ENCODE measurements at places on chromosomes 16 and 17. TPM values are rescaled to one million over a fixed set of nuclear protein-coding genes. Genes with fewer than 3 reads are reported as not detected.

Gene MYL11
- total RNA-seq = not detected

Gene CMTM3
- 25.5 TPM for total RNA-seq

Gene TMEM100
- 7.9 TPM for total RNA-seq

DNA sequence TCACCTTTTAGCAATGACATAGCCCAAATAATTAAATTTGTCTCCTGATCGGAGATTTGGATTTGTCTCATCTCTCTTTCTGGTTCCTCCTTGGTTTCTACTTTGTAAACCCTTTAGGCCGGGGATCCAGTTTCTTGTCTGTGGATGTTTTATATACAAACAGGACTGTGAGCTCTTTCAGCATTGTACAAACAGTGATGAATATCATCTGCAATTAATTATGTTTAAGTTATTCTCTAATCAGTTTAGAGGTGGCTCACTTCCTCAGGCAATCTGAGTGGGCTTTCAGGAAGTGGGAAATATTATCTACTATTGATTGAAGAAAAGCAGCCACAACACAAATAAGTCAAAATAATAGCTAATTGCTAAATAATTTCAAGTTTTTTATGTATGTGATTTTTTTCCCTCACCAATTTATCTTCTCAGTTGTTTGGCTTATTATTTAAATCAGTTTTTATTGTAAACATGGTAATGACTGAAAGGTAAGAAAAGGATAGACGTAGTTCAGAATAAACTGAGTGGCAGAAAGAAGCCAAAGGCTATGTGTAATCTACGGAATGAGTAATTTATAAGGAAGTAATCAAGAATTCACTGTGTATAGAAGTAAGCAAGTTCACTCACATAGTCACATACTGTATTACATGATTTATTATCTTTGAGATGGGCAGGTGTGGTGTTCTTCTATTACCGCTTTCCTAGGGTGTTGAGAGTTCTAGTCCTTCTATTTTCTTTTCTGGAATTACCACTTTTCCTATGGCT is 3.4 kb upstream of the ABCC11 start:
- peaks cover 16% of the 10 kb centered on the region for H3K36me3 ChIP-seq
- no peaks in the 10 kb centered on the region for H3K27me3 ChIP-seq
- DNase-seq = no peak
- no peak overlapping the region for H3K4me3 ChIP-seq
- no peak overlapping the region for H3K27ac ChIP-seq
- peaks cover 5% of the 10 kb centered on the region for H3K4me1 ChIP-seq

DNA sequence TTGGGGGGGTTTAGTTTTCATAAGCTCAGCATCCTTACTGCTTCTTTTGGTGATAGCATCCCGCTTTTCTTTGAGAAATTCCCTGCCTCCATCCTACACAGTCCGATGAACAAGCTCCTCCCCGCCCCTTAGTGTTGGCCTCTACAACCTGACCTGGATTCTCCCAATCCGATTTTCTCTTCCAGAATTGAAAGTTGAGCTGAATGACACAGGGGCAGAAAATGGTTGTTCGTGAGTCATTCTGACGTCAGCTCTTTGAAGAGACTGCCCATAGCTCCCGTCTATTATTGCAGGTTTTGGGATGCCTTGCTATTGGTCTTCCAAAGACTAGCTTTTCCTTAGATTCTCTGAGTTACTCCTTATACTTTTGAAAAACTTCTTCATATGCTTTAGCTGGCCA is 279.7 kb downstream of the SLC39A11 start:
- no peak for DNase-seq
- no peaks in the 10 kb centered on the region for H3K36me3 ChIP-seq
- no peak overlapping the region for H3K4me3 ChIP-seq
- H3K4me1 ChIP-seq = no peaks in the 10 kb centered on the region
- H3K27ac ChIP-seq = no peak overlapping the region
- H3K27me3 ChIP-seq = no peaks in the 10 kb centered on the region

DNA sequence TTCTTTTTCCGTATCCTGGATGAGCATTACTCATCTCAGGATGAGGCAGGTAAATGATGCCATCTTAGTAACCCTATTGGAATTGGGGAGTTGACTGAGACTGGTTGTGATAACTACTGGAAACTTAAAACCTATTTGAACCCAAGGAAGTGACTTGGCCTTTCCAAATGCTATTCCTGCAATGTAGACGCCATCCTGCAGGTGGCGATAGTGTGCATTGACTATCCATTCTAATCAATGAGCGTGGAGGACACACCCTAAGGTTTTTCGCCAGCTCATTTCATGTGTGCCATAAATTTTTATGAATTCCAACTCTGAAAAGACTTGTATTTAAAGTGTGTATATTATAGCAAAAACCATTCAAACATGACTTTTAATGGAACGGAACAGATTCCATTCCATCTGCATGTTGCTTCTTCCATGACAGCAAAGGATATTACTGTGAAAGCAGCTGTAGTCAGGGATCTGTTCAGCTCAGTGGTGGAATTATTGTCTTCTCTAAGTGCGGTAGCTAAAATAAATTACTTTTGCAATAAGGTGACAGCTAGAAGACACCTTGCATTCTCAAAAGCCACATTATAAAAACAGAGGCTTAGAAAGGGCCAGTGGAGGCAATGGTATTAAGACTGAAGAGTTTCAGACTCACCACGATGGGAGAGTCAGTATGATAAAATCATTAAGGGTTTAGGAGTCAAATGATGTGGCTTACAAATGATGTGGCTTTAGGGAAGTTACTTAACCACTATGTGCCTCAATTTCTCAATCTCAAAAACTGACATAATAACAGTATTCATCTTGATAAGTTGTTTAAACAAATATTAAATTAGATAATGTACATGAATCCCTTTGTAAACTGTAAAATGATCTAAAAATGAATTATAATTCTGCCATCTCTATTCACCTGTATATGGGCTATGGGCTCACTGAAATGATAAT is 55.5 kb downstream of the SYT17 start:
- no peak overlapping the region for H3K4me3 ChIP-seq
- no peaks in the 10 kb centered on the region for H3K27me3 ChIP-seq
- H3K27ac ChIP-seq = no peak overlapping the region
- DNase-seq = peak; percentile 56

- H3K4me3 ChIP-seq = peak overlapping the region; percentile 84
- H3K27me3 ChIP-seq = no peaks in the 10 kb centered on the region
- peak overlapping the region; percentile 99 for H3K27ac ChIP-seq
- H3K4me1 ChIP-seq = peaks cover 10% of the 10 kb centered on the region
- no peak for DNase-seq
- peaks cover 39% of the 10 kb centered on the region for H3K36me3 ChIP-seq
These were observed 480 bp downstream of the MRPS7 start for GRCh38 chr17:75262112-75262606.

- no peak for DNase-seq
- H3K36me3 ChIP-seq = no peaks in the 10 kb centered on the region
- H3K4me3 ChIP-seq = no peak overlapping the region
- peaks cover 24% of the 10 kb centered on the region for H3K27me3 ChIP-seq
- no peak overlapping the region for H3K27ac ChIP-seq
- H3K4me1 ChIP-seq = no peaks in the 10 kb centered on the region
These were observed 236.6 kb upstream of the NLRP1 start for GRCh38 chr17:5820721-5821456.

GRCh38 chr16:21088646-21089538 is 61.8 kb downstream of the DNAH3 start:
- no peaks in the 10 kb centered on the region for H3K4me1 ChIP-seq
- no peak for DNase-seq
- H3K36me3 ChIP-seq = no peaks in the 10 kb centered on the region
- H3K27ac ChIP-seq = no peak overlapping the region
- H3K4me3 ChIP-seq = no peak overlapping the region

GRCh38 chr17:34171245-34171818 is 83.8 kb upstream of the CCL2 start:
- no peak overlapping the region for H3K27ac ChIP-seq
- H3K36me3 ChIP-seq = no peaks in the 10 kb centered on the region
- H3K27me3 ChIP-seq = no peaks in the 10 kb centered on the region
- no peaks in the 10 kb centered on the region for H3K4me1 ChIP-seq
- H3K4me3 ChIP-seq = no peak overlapping the region

DNA sequence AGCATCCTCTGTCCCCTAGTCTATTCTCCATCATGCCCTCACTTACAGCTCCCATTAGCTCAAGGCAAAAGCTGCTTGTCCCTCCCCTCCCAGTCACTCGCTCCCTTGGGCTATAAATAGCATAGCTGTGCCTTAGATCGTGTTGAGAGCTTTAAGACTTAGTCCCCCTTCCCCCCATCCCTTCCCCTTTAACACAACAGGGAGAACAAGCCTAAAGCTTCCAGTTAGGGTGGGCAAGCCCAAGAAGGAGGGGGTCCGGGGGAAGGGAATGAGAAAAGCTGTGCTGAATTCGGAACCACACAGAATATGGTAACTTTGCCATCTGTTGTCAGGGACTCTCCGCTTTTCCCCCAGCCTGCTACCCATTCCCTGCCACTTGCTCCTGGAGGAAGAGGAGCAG is 4.9 kb upstream of the HIGD1B start:
- DNase-seq = no peak
- H3K4me1 ChIP-seq = no peaks in the 10 kb centered on the region
- no peak overlapping the region for H3K27ac ChIP-seq
- H3K4me3 ChIP-seq = no peak overlapping the region
- H3K27me3 ChIP-seq = no peaks in the 10 kb centered on the region

- H3K27me3 ChIP-seq = no peaks in the 10 kb centered on the region
- no peak overlapping the region for H3K27ac ChIP-seq
- no peak overlapping the region for H3K4me3 ChIP-seq
- DNase-seq = no peak
- H3K4me1 ChIP-seq = no peaks in the 10 kb centered on the region
- no peaks in the 10 kb centered on the region for H3K36me3 ChIP-seq
These were observed 162.5 kb downstream of the MAF start for GRCh38 chr16:79437764-79438751.

DNA sequence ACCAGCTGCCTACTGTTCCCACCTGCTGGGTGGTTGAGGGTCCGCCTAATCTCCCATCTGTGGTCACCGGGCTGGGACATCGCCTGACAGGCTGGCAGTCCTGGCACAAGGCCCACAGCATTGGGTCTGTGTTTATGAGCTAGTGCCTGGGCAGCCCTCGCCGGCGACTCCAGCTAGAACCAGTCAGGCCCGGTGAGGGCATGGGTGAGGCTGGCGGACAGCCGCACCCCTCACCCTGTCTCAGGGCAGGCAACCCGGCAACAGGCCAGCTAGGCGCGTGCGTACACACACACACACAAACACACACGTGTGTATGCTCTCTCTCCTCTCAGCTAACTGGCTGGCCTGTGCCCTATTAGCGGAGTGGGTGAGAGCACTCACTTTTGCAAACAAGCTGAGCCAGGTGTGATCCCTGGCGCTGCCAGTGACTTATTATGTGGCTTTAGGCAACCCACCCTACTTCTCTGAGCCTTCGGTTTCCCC is 10.4 kb downstream of the HSD11B2 start:
- no peaks in the 10 kb centered on the region for H3K36me3 ChIP-seq
- DNase-seq = no peak
- H3K27ac ChIP-seq = no peak overlapping the region
- H3K4me1 ChIP-seq = no peaks in the 10 kb centered on the region
- no peaks in the 10 kb centered on the region for H3K27me3 ChIP-seq

DNA sequence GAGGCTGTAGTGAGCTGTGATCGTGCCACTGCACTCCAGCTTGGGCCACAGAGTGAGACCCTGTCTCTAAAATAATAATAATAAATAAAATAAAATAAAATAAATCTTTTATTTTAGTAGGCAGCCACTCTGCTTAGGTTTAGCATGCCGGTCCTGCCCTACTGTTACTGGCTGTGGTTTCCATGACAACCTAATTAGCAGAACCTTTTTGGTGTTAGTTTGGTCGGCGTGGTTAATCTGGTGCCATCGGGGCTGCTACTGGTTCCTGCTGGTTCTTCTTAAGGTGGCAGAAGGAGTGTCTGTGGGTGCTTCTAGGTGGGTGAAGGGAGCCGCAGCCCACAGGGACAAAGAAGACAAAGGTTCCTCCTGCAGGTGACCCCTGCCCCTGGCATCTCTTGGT is 37.8 kb upstream of the CBX4 start:
- no peak overlapping the region for H3K4me3 ChIP-seq
- no peaks in the 10 kb centered on the region for H3K4me1 ChIP-seq
- no peak for DNase-seq
- H3K27ac ChIP-seq = no peak overlapping the region

DNA sequence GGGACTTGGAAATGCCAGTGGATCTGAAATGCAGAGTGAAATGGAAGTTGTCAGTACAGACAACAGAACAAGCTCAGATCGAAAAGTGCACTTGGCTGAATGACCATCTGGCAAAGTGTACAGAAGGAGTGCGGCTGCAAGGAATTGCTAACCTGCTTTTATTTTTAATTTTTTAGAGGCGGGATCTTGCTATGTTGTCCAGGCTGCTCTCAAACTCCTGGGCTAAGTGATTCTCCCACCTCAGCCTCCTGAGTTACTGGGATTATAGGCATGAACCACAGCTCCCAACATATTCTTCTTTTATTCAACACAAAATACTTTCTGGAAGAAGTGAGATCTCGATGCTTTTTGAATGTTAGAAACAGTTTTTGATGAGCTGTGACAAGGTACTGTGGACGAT is 3.6 kb downstream of the LRRC59 start:
- H3K27ac ChIP-seq = no peak overlapping the region
- peaks cover 10% of the 10 kb centered on the region for H3K4me1 ChIP-seq
- no peak for DNase-seq
- no peaks in the 10 kb centered on the region for H3K27me3 ChIP-seq
- H3K4me3 ChIP-seq = no peak overlapping the region
- H3K36me3 ChIP-seq = peaks cover 60% of the 10 kb centered on the region

- H3K27ac ChIP-seq = no peak within 1 kb of the TSS
- H3K27me3 ChIP-seq = no peaks in the 10 kb centered on the region
- no peaks in the 10 kb centered on the region for H3K4me1 ChIP-seq
- H3K36me3 ChIP-seq = no peaks in the 10 kb centered on the region
- H3K4me3 ChIP-seq = no peak within 1 kb of the TSS
- no peak for DNase-seq
These were observed at the start of gene KRTAP4-2 for GRCh38 chr17:41177727-41178271. TSS of gene KRTAP4-2 (minus strand) at chr17:41178221. CDS start at chr17:41178164, 57 bp downstream.

DNA sequence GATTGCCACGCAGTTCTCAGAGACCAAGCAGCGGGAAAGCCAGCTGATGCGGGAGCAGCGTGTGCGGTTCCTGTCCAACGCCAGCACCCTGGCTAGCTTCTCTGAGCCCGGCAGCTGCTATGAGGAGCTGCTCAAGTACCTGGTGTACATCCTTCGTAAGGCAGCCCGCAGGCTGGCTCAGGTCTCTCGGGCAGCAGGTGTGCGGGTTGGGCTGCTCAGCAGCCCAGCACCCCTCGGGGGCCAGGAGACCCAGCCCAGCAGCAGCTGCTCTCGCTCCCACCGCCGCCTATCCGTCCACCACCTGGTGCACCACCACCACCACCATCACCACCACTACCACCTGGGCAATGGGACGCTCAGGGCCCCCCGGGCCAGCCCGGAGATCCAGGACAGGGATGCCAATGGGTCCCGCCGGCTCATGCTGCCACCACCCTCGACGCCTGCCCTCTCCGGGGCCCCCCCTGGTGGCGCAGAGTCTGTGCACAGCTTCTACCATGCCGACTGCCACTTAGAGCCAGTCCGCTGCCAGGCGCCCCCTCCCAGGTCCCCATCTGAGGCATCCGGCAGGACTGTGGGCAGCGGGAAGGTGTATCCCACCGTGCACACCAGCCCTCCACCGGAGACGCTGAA is 15.2 kb downstream of the CACNA1G start:
- H3K27me3 ChIP-seq = no peaks in the 10 kb centered on the region
- DNase-seq = no peak
- no peak overlapping the region for H3K4me3 ChIP-seq
- H3K4me1 ChIP-seq = peaks cover 7% of the 10 kb centered on the region
- no peak overlapping the region for H3K27ac ChIP-seq
- no peaks in the 10 kb centered on the region for H3K36me3 ChIP-seq
